ENCODE measurements at places on chromosomes 4 and X.

GRCh38 chr4:180086480-180087190, 2156.6 kb upstream of the TENM3 start:
- no peak for DNase-seq

GRCh38 chr4:185651851-185652250, 116.5 kb upstream of the PDLIM3 start:
- DNase-seq = no peak

GRCh38 chrX:47285836-47286320, 53.1 kb downstream of the USP11 start:
- no peak for DNase-seq

DNA sequence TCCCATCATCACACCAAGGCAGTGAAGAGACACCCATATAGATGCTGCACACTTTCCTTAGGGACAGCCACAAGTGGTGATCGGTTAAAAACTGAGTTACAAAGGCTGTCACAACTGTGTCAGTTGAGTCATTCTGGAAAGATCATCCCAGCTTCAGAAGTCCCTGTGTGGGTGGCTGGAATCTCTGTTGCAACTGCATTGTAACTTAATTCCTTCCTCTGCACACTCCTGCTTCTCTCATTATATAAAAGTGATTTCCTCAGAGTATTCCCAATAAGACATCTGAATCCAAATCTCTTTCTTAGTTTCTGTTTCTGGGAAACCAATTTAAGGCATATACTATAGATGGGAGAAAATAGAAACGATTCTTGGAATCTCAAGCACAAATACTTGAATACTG, 88.1 kb downstream of the FSTL5 start:
- DNase-seq = no peak

DNA sequence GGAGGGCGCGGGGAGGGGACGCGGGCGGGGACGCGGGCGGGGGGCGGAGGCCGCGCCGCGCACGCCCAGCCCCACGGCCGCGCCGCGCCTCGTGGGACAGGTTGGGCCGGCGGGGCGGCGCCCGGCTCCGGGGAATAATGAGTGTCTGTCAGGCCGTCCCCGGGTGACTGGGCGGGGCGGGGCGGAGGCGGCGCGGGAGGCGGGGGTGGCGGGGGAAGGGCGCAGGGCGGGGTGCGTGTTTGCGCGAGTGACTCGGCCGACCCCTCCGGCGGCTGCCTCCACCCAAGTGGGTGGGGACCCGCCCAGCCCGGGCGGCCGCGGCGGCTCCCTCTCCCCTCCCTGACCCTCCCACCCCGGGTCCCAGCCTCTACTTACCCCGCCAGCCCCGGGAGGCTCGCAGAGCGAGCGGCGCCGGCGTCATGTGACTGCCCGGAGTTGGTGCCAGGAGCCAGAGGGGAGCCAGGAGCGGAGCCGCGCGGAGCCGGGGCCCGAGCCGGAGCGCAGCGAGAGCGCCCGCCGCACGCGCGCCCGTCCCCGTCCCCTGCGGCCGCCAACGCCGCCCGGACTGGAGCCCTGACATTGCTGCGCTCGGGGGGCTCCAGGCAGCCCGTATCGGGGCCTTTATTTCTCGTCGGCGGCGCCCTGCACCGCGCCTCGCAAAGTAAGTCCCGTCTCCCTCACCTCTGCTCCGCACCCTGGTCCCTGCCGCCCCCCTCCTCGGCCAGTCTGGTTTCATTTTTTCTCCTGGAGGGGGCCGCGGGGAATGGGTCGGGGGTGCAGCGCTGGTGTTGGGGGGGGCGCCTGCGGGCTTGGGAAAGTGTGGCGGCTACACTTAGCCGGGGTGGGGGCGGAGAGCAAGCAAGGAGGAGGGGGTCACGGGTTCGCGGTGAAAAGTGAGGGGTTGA, at the start of gene KLF3:
KLF3 (plus strand) TSS at position 399 of the 905 bp plus-strand sequence. CDS start 16,427 bp downstream, outside the sequence.
- peak; percentile 83 for DNase-seq

GRCh38 chrX:70444946-70445656, 466 bp downstream of the DLG3 start:
- DNase-seq = no peak

DNA sequence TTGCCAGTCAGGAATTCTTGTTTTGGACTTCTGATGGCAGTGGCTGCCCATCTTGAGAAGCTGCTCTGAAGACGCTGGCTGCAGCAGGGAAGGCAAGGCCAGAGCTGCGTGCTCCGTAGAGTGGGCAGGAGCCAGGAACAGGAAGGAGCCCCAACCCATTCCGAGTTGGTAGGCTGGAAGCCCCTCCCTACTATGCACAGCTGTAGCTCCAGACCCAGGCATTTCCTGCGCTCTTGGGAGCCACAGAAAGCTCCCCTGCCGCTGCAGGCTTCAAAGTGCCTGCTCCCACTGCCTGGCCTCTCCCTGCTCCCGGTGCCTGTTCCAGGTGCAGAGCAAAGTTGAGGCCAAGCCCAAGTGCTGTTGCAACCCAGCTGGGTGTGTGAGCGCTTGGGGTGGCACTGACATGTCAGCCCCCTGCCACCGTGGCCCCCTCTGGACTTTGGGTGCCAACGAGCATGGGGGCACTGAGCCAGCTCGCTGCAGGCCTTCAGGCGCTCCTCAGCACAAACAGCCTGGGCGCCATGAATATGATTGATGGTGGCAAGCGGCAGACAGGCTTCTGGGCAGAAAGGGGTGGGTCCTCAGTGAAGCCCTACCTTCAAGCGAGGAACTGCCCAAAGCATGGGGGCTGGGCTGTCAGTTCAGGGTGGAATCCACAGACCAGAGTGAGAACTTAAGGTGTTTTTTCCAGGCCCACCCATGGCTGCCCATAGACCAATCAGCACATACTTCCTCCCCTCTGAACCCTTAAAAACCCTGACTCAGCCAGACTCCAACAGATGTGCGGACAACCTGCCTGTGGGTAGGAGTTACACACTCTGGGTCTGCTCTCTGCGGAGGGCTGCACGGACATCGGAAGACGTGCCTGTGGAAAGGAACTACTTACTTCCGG, 677.2 kb upstream of the INTU start:
- no peak for DNase-seq

DNA sequence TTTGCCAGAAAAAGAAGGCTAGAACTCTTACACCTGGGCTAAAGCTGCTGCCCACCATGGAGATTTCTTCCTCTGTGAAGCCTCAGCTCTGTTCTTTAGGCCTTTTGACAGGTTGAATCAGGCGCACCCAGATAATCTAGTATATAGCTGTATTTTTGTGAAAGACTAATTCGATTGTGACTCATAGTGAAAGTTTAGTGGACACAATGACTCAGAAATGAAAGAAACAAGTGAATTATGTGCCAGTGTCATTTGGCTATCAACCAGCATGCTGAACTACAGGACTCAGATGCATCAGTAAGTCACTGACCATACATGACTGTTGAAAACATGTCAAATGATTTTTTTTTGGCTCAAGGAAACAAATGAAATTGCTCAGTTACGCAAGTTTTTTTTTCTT, 425.4 kb downstream of the SLITRK2 start:
- DNase-seq = no peak

GRCh38 chrX:21487832-21488231, 113.6 kb downstream of the CNKSR2 start:
- no peak for DNase-seq

DNA sequence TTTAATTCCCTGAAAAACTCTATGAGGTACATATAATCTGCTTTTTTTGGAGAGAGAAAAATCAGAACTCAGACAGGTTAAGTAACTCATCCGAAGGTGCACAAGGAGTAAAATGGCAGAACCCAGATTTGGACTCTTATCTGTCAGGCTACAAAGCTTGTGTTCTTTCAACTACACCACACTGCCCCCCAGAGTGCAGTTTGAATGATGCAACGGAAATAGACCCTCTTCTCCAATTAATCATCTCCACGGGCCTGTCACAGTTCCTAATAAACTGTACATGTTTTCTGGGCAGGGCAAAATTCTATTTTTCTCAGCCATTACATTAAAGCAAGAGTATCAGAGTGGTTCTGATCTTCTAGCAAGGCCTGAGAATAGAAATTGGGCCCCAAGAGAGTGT, 35.3 kb upstream of the DCX start:
- no peak for DNase-seq

- no peak for DNase-seq
These were observed 74.4 kb downstream of the SORCS2 start for GRCh38 chr4:7266525-7267292.

GRCh38 chr4:98586962-98587354, 71.5 kb downstream of the TSPAN5 start:
- DNase-seq = no peak

DNA sequence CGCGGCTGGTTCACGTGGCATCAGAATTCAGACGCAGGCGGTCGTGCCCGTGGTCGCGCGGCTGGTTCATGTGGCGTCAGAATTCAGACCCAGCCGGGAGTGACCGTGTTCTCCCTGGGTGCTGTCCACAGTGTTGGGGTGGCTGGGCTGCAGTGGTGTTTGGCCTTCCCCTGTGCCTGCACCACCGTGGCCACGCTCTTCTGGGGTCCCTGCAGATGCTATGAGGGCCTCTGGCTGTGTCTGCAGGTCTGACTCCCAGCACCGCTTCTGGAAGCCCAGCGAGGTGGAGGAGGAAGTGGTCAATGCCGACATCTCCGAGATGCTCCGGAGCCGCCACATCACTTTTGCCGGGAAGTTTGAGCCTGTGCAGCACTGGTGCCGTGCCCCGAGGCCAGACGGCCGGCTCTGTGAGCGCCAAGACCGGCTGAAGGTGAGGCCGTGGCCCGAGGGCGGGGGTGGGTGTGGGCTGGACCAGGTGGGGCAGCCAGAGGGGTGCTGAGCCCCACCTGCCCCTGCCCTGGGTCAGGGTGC, 26.4 kb downstream of the NKX1-1 start:
- DNase-seq = no peak

DNA sequence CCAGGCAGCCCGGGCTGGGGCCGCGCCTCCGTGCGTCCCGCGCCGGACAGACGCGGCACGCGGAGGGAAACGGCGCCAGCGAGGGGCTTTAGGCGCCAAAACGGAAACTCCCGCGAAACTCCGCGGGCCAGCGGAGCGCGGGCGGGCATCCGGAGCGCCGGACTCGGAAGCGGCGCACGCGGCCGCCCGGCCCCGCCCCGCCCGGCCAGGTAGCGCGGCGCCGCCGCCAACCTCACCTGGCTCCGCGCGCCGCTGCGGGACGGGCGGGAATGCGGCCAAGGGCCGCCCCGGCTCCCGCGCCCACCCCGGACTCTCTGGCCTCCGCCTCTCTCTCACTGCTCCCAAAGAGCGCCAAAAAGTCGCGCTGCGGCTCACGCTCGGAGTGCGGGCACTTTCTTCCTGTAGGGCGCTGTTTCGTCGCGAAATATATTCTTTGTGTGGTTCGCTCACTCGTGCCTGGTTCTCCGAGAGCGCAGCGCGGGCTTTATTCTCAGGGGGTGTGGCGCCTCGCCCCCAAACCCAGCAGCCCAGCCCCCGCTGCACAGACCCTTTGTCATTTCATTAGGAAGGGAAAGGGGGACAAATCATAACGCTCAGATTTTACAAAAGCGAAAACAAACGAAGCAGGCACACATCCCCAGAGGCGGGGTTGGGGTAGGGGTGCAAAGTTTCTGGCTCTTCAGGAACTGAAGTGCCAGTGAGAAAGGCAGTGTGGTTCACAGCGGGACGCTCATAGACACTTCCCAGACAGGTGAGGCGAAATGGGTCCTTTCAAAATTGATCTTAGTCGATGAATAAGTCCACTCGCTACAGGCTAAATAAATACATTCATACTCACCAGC, 961 bp upstream of the MBNL3 start:
- no peak for DNase-seq

DNA sequence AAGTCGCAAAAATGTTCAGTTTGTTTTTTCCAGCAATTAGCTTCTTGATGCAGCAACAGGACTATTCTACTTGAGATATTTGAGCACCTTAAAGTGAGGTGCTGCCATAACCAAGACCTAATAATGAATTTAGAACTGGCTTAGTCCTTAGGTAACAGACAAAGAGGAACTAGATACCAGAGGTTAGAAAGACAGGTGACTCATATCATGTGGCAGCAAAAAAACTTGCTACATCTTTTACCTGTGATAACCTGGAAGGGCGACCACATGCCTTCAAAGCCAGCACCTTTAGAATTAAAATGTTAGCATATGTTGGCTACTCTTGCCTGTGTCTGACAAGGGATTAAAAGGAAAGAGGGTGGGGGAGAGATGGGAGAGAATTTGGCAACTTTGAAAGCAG, 90.4 kb downstream of the ARHGAP6 start:
- no peak for DNase-seq

- DNase-seq = no peak
These were observed 175.9 kb downstream of the AFAP1 start for GRCh38 chr4:7763788-7764187.

DNA sequence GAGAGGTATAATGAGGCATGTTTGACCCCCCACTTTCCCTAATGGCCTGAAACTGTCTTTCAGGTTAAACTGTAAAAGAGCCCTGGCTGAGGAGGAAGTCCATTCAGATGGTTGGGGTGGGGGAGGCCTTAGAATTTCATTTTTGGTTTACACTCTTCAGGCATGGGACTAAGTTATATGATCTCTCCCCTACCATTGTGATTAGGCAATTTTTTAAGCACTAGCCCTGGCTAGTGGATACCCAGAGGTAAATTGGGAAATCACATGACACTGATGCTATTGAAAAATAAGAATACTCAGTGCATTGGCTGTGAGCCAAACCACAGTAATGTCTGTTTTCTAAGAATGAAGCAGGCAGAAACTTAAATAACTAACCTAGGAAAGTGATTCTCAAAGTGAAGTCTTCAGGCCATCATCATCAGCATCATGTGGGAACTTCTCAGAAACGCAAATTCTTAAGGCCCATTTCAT, 149.7 kb downstream of the RRAGB start:
- DNase-seq = no peak
